Kidney glomerular epithelial cell (primary cell): ENCODE measurements at places on chromosomes 2 and 18.

DNA sequence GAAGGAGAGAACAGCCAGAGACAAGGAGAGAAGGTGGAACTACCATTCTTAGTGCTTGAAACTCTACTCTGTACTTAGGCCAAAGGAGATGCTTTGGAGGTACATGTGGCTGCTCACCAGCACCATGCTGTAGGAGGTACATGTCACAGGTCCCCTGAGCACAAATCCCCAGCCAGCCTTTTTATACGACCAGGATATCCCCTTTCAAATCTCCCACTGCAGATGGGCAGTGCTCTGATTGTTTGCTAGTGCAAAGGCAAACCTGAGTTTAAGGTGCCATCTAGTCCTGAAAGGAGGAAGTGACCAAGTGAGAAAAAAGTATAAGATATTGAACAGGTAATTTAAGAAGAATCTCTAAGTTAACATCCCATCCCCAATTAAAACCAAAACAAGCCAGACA lies 17.1 kb upstream of the TTC21B start:
- DNase-seq = no peak

GRCh38 chr18:51957001-51957400 lies 383.0 kb upstream of the DCC start:
- DNase-seq = no peak

DNA sequence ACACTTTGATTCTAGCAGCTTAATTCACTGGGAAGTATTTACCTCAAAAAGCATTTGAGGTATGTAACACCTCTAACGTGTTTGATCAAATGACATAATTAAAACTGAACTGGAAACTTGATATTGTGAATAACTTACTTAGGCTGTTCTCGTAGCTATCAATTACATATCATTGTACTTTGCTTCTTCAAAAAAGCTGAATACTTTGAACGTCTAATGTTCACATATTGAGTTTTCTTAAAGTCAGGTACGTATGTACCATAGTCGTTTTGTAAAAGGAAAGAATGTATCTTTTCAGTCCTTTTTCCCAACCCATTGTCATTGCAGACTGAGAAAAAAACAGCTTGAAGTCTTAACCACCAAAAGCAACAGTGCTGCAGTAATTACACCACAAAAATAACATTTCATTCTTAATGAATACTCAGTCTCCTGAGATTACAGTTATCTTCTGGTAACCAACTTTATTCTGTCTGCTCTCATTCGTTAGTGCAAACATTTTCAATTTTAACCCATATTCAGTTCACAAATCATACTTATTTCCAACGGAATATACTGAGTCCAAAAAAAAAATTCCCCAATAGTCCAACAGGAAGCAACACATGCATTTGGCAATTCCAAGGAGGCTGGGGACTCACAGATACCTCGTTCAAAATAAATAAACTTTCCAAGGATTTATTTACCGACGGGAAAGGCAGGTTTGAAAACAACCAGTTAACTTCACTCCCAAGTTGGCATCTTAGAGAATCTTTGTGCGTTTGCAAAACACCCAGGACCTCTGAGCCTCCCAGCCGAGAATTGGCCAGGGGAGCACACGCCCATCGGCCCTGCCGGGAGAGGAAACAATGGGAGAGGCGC lies 1.1 kb downstream of the CHN1 start:
- DNase-seq = no peak

DNA sequence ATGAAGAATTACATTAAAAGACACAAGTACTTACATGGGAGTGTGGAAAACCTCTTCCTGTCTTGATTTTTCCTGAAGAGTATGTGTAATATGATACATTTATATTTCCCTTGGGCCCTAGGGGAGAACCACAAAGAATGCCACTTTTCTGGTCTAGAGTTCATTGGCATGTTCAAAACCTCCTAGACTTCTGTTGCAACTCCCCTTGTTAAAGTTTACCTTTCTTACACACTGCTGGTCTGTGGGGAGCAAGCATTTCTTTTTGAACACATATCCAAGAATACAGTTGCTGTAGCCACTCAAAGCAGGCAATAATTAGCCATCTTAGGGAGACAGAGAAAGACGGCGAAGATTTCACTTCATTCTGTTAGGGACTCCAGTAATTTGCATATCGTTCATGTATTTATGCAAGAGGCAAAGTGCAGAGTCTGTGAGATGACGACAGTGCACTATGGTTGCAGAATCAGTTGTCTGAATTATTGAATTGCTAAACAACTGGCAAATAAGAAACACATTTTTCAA lies 103.5 kb downstream of the NOL4 start:
- peak; percentile 79 for DNase-seq

GRCh38 chr2:96397756-96398530 lies 62.4 kb downstream of the NCAPH start:
- DNase-seq = no peak

- no peak for DNase-seq
Measured at GRCh38 chr2:205650931-205651330, 31.4 kb upstream of the NRP2 start.

- DNase-seq = peak; percentile 55
Measured at GRCh38 chr2:61220768-61221167, 58.8 kb downstream of the C2orf74 start.

DNA sequence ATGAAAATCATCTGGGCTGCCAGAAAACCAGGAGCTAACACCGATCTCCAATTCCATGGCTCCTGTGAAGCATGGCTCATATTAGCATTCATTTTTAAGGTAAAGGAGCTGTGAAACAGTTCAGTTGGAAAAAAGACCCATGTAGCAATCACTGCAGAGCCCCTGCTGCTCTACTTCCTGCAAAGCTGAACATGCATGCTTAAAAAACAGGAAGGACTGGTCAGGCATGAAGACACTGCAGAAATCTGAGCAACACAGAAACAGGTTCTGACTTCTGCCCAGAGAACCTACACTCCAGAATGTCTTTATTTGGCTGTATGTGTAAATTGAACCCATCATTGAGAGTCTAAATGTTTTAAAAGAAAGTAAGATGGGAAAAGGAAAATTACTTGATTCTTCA lies 950.6 kb downstream of the DCDC2C start:
- DNase-seq = no peak

- no peak for DNase-seq
Measured at GRCh38 chr2:171745141-171745540, 57.9 kb downstream of the DYNC1I2 start.

- no peak for DNase-seq
Measured at GRCh38 chr2:234884591-234884990, 67.2 kb upstream of the SH3BP4 start.

- DNase-seq = no peak
Measured at GRCh38 chr2:237859533-237860272, at the start of gene RAMP1. Gene RAMP1 (plus strand): TSS chr2:237859623. CDS start chr2:237859676, 53 bp downstream.

DNA sequence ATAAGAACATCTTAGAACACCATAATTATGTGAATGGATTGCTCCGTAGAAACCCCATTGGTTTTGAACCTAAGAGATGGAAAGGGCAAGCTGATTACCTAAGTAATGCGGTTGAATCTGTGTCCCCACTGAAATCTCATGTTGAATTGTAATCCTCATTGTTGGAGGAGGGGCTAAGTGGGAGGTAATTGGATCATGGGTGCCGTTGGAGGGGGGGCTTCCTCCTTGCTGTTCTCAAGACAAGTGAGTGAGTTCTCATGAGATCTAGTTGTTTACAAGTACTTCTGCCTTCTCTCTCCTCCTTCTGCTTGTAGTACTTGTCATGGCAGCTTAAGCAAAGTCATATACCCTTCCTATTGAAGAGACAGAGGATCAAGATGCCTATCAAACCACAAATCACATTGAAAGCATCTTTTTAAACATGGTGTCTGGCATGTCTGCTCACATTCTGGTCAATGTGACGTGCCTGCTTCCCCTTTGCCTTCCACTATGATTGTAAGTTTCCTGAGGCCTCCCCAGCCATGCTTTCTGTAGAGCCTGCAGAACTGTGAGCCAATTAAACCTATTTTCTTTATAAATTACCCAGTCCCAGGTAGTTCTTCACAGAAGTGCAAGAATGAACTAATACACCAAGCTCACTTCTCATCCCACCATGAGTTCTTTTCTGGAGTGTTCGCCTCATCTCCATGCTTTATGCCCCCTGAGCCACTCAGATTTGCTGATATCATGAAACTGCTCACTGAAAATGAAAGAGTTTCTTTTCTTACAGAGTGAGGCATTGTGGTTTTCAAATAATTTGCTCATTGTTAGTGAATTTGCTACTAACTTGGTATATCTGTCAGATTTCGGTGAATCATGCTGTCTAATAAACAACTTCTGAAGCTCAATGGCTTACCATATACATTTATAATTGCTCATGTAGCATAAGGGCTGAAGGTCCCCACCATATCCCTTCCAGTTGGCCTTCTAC lies 23.6 kb downstream of the KCNE4 start:
- no peak for DNase-seq

DNA sequence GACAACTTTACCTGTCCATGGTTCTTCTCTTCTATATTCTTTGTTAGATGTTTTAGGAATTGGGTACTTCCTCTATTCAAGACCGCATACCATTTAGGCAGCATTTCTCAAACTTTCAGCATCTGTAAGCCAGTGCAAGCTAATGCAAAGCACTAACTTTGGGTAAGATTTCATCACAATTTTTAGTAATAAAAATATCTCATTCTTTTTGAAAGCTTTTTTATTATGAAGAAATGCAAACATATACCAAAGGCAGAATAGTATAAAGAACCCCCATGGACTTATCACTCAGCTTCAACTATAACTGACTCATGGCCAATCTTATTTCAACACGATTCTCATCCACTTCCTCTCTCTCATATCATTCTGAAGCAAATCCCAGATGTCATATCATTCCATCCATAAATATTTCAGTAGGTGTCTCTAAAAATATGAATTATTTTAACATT lies 32.9 kb downstream of the INO80C start:
- DNase-seq = no peak
